ENCODE measurements at places on chromosomes 7 and 10.

GRCh38 chr7:108455551-108455997 lies 662 bp downstream of the NRCAM start:
- peak; percentile 53 for DNase-seq

DNA sequence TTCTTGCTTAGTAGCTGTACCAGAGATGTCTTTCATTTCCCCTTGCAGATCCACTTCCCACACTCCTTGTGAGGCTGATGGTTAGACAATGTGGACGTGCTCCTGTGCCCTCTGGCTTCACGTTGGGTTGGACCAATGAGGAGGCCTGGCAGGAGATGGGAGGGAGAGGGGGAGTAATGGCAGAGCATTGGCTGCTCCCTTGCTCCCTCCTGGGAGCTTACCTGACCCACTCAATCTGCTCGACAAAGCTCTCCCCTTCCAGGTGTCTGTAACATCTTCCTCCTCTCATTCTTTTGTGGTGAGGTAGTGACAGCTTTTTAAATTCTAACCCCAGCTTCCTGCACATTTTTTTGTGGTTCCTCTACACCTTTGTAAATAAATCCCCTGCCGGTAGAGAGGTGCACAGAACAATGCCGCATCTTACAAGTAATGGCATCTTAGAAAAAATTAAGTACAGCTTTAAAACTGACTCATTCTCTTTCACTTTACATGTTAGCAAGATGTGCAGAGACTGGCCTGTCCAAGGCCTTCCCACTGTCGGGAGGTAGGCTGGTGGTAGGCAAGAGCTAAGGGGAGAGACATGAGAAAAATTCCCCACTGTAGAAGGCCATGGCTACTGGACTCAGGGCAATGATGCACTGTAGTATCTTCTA lies 134.3 kb downstream of the HTR7 start:
- no peak for DNase-seq

DNA sequence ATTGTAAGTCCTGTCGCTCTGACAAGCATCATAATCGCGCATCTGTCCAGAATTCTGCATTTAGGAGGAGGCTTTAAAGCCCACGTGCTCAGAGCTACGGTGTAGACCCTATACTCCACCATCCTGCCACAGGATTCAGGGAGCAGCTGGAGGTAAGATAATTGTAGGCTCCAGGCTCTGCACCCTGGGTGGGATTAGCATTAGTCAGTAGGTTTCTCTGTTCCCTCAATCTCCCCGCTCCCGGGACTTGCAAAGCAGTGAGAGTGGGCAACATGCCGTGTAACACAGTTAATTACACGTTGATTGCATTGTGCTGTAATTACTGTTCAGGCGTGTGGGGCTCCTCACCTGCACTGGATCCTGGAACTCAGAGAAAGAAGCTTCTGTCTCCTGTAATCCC lies 89.3 kb upstream of the CUX1 start:
- DNase-seq, result peak; percentile 92

DNA sequence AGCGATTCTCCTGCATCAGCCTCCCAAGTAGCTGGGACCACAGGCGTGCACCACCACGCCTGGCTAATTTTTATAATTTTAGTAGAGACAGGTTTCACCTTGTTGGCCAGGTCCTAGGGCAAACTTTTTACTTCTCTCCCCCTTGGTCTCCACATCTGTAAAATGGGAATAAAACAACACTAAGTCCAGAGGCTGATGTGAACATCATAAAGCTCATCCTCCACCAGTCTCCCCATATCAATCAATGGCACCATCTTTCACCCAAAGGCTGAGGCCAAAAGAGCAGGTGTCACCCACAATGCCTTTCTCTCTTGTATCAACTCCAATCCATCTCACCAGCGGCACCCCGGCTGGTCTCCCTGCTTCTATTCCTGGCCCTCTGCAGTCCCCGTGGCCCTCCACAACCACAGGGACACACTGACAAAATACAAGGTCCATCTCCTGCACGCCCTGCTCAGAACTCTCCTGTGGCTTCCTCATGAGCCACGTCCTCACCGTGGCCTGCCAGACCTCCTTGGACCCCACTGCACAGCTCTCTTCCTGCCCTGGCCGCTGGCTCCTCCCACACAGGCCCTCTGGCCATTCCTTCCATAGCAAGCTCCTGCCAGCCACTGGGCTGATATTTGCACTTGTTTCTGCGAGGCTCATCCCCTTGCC lies 179.0 kb downstream of the FAM107B start:
- no peak for DNase-seq

- DNase-seq, result no peak
Observed at GRCh38 chr7:17619196-17619818, 320.9 kb downstream of the AHR start.

GRCh38 chr7:102467581-102468477 lies 3.0 kb downstream of the LRWD1 start:
- no peak for DNase-seq

GRCh38 chr10:87500646-87501048 lies 4.0 kb upstream of the MINPP1 start:
- no peak for DNase-seq

GRCh38 chr10:36281831-36282331 lies 639.8 kb upstream of the FZD8 start:
- no peak for DNase-seq

GRCh38 chr7:31432836-31433340 lies 81.0 kb upstream of the ITPRID1 start:
- no peak for DNase-seq

- DNase-seq, result no peak
Observed at GRCh38 chr7:48176356-48176893, 5.2 kb downstream of the ABCA13 start.

DNA sequence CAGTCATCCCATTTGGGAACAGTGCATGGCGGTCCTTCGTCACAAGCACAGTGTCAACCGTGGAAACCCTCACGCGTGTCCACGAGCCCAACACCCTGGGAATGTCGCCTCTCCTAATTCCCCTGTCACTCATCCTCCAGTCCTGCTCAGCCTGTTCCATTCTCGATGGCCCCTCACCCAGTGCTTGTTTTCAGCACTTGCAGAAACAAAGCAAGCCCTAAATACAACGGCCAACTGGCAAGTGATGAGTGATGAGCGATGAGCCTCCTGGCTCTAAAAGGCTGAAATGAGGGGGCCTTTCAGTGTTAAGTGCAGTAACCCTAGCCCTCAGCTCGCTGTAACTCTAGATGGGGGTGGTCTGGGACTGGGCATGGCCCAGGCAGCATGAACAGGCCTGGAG lies 22.6 kb downstream of the NKX2-3 start:
- no peak for DNase-seq

DNA sequence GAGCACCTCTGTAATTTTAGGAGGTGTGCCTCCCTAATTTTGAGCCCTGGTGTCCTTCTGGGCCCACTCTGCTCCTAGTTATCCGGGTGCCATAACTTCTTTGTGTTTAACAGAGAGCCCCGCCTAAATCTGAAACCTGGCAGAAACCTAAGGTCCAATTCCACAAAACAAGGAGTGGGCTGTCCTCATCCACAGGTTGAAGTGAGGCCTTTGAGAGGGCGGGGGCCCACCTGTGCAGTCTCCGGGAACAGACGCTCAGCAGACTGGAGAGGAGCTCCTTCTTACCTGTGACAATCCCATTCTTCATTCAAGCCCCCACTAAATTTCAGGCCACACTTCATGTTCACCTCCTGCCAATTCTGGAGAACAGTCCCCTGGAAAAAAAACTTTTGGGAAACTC lies 10.9 kb downstream of the TMEM72 start:
- DNase-seq, result no peak

- DNase-seq, result peak; percentile 90
Observed at GRCh38 chr10:15387021-15387420, 15.9 kb upstream of the FAM171A1 start.

DNA sequence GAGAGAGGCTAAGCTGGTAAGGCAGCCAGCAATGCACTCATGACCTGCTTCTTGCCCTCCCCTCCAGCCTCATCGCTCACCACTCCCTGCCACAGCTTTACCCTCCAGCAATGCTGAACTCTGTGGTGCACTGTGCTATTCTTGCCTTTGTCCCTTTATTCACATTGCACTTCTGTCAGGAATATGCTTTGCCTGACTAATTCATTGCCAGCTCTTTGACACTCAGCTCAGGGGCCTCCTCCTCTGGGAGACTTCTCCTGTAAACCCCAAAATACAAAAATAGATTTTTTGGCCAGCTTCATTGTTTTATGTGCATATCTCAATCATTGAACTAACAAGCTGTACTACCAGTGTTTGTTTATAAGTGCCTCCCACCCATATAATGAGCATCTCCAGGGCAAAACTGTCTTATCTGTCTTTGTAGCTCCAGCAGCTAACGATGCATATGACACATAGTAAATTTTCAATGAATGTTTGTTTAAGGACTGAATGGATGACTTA lies 8.2 kb downstream of the CNNM1 start:
- DNase-seq, result no peak

GRCh38 chr7:127858915-127859189 lies 172.4 kb downstream of the LRRC4 start:
- DNase-seq, result no peak

GRCh38 chr10:94036766-94037033 lies 43.0 kb downstream of the PLCE1 start:
- no peak for DNase-seq

GRCh38 chr7:14894826-14895225 lies 7.7 kb downstream of the DGKB start:
- DNase-seq, result no peak

DNA sequence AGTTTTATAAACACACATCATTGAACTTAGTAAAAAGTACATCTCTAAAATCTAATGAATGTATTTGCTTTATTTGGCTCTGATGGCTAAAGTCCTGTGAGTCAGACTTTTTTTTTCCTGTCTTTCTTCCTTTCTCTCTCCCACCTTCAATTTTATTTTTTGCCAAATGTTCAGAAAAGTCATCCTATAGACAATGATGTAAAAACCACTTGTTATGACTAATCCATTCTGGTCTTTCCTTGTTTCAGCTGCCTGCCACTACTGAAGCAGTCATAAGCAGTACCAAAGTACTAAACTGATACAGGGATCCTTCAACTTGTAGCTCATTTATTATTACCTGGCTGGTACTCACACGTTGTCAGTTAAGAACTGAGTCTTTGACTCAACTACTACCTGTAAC lies 23.9 kb downstream of the HECTD2 start:
- DNase-seq, result no peak

- DNase-seq, result no peak
Observed at GRCh38 chr7:82109288-82109687, 334.3 kb downstream of the CACNA2D1 start.

DNA sequence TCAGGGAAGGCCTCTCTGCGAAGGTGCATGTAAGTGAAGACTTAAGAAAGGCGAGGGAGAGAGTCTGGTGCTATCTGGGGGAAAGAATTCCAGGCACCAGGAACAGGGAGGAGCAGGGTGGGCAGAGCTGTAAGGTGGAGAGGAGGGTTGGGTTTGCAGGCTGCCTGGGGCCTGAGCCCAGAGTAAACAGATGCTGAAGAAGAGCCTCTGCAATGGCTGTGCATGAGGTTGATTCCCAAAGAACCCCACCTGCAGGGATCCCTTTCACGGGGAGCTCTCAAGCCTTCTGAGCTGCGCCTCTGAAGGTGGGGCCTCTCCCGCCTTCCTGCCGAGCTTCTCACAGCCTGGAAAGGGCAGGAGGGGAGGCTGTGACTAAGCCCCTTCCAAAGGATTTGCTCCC lies 115.1 kb downstream of the RNF216 start:
- no peak for DNase-seq

DNA sequence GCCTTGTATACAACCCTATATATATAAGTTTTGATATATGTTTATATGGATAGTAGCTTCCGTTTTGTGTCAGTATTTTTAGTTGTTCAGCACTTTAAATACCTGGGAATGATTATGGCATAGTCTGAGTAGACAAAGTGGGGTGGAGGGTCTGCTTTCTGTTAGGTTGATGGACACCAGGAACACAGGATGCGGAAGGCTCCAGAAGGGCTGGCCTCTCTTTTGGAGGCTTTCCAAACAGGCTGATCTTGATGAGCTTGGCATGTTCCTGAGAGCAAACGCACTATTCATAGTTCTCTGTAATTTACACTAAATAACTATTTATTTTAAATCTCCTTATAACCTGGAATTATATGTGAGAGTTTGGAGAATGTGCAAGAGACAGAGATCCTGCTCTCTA lies 12.7 kb downstream of the AKR1E2 start:
- no peak for DNase-seq

DNA sequence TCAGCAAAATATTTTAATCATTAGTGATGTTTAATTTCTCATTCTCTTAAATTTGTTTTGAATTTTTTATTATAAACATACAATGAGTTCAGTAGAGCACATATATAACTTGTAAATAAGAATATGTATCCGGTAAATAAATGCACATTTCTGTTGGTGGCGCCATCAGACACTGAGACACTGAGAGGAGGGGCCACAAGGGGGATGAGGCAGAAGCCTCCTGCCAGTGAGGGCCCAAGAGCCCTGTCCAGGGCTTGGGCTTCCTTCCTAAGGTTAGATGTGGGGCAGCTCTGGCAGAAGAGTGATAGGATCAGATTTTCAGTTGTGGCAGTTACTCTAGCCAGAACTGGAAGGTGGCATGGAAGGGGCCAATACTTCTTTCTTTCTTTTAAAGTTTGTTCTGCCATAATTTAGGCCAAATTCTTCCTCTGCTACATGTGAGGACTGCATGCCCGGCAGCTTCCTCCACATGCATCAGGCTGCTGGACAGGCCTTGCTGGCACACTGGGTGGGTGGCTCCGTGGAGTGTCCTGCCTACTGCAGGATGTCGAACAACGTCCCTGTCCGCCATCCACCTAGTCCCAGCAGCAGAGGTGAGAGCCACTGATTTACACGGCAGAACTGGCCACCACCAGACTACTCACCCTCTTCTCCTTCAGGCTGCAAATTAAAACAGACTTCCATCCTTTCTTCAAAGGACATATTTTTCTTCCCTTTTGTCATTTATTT lies 13.2 kb downstream of the PTPRN2 start:
- no peak for DNase-seq

GRCh38 chr10:69636626-69637605 lies 6.9 kb downstream of the FAM241B start:
- no peak for DNase-seq

- DNase-seq, result no peak
Observed at GRCh38 chr10:113524539-113525490, 28.0 kb upstream of the HABP2 start.

DNA sequence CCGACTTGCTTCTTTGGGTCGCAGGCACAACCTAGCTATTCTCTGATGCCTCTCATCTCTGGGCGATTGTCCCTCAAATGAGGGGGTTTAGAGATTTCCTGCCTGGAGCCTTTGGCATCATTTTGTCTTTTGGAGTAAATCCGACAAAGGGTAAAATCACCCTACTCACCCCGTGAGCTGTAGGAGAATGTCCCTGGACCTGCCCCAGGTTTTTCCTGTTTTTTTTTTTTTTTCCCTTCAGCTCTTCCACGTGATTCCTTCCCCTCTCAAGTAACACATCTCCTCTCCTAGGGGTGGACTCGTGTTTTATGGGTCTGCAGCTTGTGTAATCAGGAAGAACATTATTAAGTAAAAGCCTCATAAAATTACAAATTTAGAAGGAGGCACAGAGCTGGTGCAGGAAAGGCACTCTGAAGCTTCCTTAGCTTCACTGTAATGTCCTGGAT lies 128.4 kb upstream of the ZNF746 start:
- DNase-seq, result no peak

Data from NCI-H524 (cell line).